ENCODE measurements at places on chromosomes 6 and 20.

DNA sequence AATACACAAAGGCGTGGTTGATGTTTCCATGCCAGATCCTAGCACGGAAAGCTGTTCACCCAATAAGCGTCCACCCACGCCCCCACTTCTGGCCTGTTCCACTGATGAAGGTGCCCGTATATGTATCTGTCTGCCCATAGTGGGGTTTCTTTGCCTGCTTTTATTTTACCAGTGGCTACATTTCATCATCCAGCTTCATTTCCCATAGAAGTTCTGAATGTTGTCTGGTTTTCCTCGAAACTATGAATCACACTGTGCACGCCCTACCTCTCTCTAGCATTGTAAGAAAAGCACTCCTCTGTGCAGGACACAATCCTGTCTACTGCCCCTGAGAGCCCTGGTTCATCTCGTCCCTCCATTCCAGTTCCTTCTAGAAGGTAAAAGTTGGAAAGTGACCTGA, 8.8 kb upstream of the CD93 start:
- no peak for DNase-seq

DNA sequence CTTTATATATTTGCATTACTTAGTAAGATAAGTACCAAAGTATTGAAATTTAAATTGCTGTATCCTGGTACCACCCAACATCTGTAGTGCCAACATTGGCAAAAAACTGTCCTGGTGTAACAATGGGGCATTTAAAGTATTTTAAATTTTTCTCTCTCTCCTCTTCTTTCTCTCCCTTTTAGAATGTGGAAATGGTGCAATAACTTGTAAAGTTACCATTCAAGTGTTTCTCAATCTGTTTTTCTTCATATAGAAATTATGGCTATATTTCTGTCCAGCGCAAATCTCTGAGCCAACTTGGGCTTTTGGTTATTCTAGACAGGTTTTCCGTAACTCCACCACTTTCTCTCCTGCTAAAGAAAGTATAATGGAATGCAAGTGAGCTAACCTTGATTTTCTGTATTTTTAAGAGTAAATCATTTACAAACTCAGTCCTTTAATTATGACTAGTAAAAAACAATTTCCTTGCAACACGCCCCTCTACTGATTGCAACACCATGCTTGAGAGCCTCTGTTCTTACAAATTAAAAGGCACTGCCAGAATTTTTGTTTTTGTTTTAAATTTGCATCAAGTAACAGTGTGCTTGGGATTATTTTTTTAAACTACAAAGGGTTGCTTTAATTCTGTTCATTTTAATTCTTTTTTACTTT, 324.2 kb upstream of the CITED2 start:
- no peak for DNase-seq

DNA sequence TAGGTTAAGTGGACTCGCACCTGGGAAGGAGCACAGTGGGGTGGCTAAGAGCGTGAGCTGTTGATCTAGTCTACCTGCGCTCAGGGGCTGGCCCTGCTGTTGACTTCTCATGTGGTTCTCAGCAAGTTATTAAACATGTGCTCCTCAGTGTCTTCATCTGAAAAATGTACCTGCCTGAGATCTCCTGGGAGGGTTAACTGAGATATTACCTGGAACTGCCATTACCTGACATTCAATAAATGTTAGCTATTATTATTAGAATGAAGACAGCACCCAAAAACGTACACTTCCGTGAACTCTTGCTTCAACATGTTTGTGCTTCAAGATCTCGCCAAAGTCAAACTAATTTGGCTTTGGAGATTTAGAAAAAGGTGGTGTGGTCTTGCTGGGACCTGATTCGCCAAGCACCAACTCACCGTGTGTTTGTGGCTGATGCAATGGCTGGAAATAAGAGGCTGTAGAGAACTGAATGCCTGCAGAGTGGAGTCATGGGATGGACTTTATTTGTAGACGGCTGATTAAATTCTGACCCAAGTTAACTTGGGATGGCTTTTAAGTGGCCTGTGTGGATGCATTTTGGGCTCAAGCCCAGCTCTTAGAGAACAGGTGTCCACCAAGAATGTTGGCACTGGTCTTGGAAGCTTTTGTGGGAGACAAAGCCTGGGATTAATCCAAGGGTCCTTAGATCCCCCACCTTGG, 692.9 kb downstream of the QKI start:
- DNase-seq, result no peak

DNA sequence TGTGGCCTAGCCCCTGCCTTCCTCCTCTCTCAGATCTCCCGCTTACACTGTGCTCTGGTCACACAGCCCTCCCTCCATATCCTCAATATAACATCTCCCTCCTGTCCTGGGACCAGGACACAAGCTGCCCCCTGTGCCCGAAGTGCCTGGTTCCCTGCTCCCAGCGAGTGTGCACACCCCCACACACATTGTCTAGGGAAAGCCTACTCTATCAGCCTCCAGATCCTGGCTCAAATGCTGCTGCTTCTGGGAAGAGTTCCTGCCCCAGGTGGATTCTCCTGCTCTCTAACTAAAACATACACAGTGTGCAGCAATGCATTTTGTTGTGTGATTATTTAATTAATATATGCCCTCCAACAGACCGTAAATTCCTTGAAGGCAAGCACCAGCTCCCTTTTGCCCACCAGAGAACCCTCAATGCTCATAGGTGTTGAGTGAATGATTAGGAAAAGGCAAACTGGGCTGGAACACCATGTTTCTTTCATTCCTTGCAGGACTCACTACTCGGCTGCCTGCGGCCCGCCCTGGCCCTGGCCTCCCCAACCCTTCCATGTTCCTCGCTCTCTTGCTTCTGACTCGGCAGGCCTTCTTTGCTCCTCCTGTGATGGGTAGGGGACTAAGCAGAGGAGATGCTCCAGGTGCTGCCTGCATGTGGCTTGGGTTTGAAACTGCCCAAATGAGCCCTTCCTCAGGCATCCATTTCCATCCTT, 194.6 kb downstream of the ZDHHC14 start:
- DNase-seq, result no peak

GRCh38 chr6:135358985-135359384, 138.6 kb downstream of the AHI1 start:
- DNase-seq, result no peak

DNA sequence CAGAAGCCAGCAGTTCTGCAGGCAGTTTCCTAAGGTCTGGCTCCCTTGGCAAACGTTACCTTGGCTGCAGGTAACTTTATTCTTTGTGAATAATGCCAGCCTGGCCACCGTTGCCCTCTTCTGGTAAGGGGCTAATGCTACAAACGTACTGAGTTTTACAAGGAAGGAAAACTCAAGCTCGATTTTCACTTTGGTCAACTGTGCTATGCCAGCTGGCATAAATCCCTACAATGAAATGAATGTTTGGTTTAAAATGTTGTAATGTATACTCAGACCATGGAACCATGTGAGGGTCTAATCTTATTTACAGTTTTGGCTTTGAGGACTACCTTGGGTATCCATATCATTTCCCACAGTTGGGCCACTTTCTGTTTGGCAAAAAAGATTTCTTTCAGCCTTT, 101.4 kb downstream of the SLX4IP start:
- DNase-seq, result no peak

All from activated T-cell treated with anti-CD3 and anti-CD28 coated beads for 24 hours (primary cell).